CD4-positive, alpha-beta T cell treated with Interleukin-21 for 1 hour (primary cell): ENCODE measurements at places on chromosomes 2 and 18.

DNA sequence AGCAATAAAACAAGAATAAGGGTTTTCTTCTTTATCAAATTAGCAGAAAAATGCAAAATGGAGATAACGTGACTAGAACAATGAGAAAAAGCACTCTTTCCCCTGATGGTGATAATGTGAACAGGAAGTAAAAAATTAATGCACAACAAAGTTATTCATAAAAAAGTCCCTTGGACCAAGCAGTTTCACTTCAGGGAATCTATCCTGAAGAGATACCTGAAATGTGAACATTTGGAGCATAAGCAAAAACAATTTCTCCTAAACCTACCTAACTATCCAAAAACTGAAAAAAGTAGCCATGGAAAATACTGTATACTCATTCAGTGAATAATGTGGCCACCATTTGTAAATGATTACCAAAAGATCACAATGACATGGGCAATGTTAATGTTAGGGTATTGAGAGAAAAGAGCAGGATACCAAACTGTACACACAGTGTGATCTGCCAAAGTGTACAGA is 48.7 kb downstream of the TRIP12 start:
- no peak for DNase-seq

GRCh38 chr2:20208476-20208859 is 16.5 kb downstream of the SDC1 start:
- DNase-seq, result no peak

GRCh38 chr2:172510088-172510487 is 45.8 kb upstream of the PDK1 start:
- no peak for DNase-seq

DNA sequence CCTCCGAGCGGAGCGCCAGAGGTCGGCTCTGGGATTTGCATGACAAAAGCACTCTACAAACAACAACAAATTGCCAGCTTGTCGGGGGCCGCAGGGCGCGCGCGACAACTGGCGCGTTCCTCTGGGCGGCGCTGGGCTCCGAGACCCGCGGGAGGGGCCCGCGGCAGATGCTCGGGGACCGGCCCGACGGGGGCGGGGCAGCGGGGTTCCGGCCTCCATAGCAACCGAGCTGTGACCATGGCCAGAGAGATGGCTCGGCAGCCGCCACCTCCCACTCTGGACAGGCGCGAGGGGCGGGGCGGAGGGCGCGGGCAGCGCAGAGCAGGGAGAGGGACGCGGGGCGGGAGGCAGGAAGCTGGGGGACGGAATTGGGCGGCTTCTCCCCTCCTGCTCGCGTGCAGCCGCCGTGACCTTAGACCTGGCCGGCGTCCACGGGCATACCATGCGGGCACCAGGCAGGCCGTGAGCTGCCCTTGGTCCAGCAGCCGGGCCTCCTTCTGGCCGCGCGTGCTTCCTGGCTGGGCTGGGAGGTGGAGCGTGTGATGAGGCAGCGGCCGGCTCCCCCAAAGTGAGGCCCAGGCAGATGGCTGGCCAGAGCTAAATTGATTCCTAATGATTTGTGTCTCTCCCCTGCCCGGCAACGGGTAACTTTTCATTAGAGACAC is 171.5 kb downstream of the CELF4 start:
- DNase-seq, result no peak

GRCh38 chr2:55498582-55498981 is 20.9 kb upstream of the CFAP36 start:
- no peak for DNase-seq

GRCh38 chr2:10400978-10401951 is 46.9 kb downstream of the ODC1 start:
- DNase-seq, result no peak

GRCh38 chr2:108139521-108139920 is 100.2 kb upstream of the SULT1C3 start:
- DNase-seq, result no peak

- no peak for DNase-seq
Measured at GRCh38 chr2:224723586-224724217, 7.5 kb upstream of the CCDC195 start.

DNA sequence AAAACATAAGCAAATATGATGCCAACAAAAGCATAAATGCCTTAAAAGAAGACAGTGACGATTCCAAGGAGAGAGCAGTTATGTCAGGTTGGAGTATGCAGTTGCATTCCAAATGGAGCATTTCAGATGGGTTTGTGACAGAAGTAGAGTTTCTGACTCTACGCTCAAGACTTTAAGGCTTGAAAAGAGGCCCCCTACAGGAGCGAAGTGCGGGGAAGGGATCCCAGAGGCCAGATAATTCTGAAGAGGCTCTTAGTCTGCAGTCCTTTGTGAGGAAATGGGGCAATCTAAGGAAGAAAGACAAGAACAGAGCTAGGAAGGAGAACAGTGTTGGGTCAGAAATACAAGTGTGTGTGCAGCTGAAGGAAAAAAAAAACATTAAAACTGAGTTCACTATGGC is 95.5 kb downstream of the ZNF521 start:
- DNase-seq, result no peak

DNA sequence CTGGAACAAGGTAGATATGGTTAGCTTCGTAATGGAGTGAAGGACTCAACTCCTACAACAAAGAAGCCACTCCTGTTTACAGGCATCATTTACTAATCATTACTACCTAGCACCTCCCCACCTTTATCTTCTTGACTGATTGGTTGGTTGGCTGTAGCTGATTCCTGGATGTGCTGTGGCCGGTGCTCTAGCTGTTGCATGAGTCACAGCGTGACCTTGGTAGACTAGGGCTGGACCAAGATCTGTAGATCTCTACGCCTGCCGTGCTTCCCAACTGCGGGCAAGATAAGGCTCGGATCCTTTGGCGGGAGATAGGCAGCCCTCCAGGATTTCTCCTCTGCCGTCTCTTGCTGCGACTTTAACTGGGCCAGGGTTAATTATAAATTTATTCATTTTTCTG is 194.3 kb upstream of the SOX11 start:
- DNase-seq, result no peak

- no peak for DNase-seq
Measured at GRCh38 chr2:30109856-30110255, 37.0 kb upstream of the YPEL5 start.

GRCh38 chr2:204505488-204505887 is 39.8 kb upstream of the PARD3B start:
- DNase-seq, result no peak

DNA sequence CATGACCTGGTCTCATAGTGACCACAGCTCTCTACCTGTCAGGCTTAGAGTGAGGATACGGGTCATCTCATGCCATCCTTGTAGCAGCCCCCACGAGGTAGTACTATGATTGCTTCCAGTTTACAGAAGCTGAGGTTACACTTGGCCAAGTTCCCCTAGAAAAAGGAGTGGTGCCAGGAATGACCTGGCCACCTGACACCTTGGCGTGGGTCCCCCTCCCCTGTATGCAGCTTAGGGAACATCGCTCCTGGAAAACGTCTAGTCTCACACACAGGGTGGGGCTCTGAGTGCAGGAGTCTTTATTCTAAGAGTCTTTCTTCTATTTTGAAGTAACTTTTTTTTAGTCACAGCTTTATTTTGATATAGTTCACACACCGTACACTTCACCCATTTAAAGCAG is 14.8 kb downstream of the NPPC start:
- no peak for DNase-seq

DNA sequence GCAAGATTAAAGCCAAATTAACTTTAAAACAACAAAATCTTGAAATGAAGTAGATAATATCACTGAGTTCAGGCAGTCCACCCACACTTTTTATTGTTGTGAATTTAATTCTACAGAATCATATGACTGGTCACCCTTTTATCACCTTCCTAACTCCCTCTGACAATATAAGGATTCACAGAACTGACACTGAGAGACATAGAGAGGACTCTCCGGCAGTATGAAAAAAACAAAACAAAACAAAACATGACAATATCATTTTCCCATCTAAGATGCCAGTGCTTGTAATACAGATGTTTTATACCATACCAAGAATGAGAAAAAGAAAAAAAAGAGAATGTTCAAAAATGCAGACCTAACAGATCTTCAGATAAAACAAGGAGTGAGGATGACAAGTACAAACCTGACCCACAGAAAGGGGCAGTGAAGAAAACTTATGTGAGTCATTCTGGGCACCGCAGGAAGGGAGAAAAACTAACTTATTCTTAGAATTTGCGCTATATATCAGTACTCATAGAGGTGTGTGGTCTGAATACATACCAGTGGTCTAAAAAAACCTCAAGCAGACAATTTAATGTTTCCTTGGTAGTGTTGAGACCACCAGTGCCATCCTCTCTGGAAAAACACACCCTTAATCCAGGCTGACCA is 136.6 kb downstream of the ZAP70 start:
- no peak for DNase-seq

DNA sequence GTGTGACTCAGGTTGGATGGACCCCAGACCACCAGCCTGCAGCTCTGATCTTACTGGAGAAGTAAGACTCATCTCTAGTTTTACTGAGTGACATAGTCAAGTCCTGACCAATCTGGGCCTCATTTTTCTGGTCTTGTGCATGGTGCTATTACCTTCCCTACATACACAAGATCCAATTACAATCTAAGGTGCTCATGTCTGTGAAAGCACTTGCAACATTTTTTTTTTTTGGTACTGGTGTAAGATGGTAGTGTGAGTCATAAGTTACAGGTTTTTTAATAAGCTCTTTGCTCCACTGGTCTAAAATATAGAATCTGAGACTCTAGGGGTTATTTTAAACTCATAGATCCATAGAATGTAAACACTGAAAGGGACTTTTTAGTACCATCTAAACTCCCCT is 117.3 kb upstream of the EFEMP1 start:
- DNase-seq, result no peak

GRCh38 chr2:46984642-46985476 is 69.3 kb upstream of the MCFD2 start:
- DNase-seq, result peak; percentile 30

DNA sequence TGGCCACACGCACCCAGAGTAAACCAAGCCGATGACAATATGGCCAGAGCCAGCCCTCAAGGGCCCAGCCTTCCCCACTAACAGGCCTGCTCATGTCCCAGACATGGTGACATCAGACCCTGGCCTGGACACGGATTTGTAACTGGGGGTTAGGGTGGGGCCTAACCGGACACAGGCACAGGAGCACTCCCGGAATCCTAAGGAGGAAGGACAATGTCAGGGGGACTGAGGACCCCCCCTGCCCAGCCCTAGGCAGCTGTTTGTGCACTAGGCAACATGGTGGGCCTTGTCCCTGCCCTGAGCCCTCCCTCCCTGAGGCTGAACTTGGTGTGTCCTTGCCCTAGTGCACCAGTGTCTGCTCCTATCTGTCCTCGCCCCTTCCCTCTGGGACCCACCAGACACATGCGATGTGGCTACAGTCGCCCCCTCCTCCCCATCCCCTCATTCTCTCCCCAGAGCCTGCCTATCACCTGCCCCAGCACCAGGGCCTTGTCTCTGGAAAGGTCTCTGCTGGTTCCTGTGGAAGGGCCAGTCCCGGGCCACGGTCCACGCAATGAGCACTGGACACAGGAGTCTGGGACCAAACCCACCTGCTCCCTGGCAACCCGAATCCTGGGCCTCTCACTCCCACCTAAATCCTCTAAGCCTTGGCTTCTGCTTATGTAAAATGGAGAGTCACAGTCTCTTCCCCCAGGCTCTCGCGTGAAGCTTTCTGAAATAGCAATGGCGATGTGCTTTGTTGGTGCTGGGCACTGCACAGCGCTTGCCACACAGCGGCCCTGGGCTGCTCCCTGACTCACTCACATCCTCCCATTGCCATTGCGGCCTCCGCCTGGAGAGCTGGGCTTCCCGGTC is 76.5 kb upstream of the RAB6C start:
- DNase-seq, result no peak

- no peak for DNase-seq
Measured at GRCh38 chr18:8794156-8794933, 89.0 kb downstream of the MTCL1 start.

GRCh38 chr2:26957041-26957440 is 13.4 kb upstream of the MAPRE3 start:
- no peak for DNase-seq

DNA sequence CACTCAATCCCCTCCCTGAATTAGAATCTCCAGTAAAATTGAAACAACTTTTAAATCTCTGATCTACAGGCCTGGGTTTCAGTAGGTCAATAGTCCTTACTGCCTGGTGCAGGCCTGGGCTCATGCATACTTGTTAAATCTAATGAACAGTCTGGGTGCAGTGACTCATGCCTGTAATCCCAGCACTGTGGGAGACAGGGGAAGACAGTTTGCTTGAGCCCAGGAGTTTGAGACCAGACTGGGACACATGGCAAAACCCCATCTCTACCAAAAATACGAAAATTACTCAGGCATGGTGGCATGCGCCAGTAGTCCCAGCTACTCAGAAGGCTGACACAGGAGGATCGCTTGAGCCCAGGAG is 94.7 kb upstream of the SP3 start:
- no peak for DNase-seq

DNA sequence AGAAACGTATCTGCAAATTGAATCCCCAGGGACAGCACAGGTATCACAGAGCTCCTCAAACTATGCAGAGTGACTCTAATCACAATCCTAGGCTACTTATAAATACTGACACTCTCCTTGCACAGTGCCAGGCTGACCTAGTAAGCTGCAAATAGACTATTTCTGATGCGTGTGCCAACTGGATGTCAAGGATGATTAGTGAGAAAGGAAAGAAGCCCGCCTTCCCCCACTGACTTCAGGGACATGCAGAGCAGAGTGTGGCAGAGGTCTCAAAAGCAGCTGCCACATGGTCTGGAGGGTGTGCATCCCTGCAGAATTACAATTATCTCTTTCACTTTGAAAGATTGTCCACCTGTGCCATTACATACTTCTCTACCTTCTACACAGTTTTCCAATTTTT is 235.6 kb downstream of the CPS1 start:
- DNase-seq, result no peak

DNA sequence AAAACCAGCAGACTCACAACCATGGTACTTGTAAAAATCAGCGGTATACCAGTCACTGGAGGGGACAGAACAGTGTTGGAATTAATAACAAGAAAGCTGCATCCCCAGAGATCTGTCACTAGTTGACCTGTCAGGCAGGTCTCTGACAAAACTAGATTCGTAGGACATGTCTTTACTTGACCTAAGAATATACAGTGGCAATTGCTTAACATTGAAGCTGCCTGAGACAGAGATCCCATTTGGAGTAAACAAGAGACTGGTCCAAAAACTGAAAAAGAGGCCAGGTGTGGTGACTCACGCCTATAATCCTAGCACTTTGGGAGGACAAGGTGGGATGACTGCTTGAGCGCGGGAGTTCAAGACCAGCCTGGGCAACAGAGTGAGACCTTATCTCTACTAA is 7.2 kb upstream of the SS18 start:
- DNase-seq, result no peak

GRCh38 chr18:79903787-79904356 is 47.6 kb downstream of the SLC66A2 start:
- DNase-seq, result no peak

GRCh38 chr2:54148391-54148790 is 33.0 kb downstream of the ACYP2 start:
- DNase-seq, result no peak

GRCh38 chr18:35890323-35890722 is 82.2 kb upstream of the RMP24 start:
- DNase-seq, result no peak

- no peak for DNase-seq
Measured at GRCh38 chr2:12343141-12343540, 373.6 kb upstream of the TRIB2 start.

- no peak for DNase-seq
Measured at GRCh38 chr2:217090024-217090473, 230.2 kb upstream of the TNP1 start.
